ENCODE measurements at places on chromosomes 11 and 22.

GRCh38 chr22:36395915-36396314 lies 8.1 kb upstream of the MYH9 start:
- no peak for DNase-seq

GRCh38 chr11:86476109-86476861 lies 101.6 kb downstream of the CCDC81 start:
- no peak for DNase-seq

DNA sequence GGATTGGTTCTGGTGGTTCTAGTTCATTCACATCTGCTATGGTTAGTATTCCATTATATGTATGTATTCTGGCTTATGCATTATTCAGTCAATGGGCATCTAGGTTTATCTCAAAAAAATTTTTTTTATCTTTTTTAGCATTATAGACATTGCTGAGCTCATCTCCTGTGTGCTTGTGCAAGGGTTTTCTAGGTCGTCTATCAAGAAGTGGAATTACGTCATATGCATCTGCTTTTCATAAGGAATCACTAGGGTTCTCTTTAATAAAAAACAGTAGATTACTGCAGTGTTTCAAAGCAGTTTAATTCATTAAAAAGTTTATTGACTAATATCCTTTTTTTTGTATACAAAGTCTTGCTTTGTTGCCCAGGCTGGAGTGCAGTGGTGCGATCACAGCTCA lies 21.3 kb downstream of the TBC1D22A start:
- no peak for DNase-seq

DNA sequence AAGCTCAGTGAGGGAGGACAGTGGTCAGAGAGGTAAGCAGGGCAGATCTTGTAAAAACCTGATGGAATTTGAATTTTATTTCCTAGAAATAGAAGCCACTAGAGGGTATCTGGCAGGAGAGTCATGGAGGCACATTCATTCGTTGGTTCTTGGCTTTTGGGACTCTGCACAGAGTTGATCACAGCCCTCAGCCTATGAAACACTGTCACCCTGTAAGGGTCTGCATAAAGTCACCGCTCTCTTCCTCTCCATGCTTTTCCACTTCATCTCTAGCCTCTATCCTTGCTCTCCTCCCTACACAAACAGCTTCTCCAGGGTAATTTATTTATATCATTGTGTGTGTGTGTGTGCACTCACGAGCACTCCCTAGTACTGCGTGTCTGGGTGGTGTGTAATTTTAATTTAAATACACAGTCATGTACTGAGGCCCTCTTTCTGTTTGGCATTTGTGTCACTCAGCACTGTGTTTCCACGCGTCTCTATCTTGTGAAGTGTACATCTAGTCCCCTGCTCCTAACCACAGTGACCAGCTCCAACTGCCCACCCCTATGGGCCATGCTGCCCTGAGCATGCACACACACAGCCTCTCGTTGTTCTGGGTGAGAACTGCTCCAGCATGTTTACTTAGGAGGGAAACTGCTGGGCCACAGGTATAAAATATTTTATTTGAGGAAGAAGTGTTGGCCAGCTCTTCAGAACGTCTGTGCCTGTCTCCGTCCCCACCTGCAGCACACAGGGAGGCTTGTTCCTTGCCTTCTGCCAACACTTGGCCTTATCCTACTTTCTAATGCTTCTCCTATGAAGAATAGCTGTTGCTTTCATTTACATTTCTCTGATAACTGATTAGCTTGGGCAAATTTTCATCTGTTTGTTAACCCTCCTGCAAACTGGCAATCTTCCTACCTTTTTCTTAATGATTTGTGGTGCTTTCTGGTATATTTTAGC lies 4.5 kb downstream of the KCNQ1OT1 start:
- DNase-seq, result no peak

- DNase-seq, result no peak
Observed at GRCh38 chr11:45169310-45170072, 23.1 kb downstream of the PRDM11 start.

DNA sequence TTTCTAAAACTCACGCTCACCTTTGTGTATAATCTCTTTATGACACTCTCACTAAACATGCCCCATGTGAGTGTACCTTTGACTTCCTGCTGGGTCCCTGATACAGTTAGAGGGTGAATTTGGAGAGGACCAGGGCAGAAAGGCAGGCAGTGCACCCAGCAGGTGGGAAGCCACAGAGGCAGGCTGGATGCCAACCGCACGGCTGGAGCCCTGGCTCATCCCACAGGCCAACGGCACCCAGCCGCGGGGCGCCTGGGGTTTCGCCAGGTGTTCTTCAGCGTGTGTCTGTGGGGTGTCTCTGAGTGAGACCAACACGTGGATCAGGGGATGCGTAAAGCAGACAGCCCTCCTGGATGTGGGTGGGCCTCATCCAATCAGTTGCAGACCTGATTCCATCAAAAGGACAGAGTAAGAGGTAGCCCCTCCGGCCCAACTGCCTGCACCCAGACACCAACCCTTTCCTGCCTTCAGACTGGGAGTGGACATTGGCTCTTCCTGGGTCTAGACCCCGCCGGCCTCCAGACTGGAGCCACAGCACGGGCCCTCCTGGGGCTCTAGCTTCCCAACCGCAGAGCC lies 51.6 kb downstream of the DHCR7 start:
- no peak for DNase-seq

- no peak for DNase-seq
Observed at GRCh38 chr11:127226380-127226779, 225.8 kb upstream of the KIRREL3 start.

GRCh38 chr11:2428322-2428795 lies 16.0 kb downstream of the TRPM5 start:
- peak; percentile 80 for DNase-seq

DNA sequence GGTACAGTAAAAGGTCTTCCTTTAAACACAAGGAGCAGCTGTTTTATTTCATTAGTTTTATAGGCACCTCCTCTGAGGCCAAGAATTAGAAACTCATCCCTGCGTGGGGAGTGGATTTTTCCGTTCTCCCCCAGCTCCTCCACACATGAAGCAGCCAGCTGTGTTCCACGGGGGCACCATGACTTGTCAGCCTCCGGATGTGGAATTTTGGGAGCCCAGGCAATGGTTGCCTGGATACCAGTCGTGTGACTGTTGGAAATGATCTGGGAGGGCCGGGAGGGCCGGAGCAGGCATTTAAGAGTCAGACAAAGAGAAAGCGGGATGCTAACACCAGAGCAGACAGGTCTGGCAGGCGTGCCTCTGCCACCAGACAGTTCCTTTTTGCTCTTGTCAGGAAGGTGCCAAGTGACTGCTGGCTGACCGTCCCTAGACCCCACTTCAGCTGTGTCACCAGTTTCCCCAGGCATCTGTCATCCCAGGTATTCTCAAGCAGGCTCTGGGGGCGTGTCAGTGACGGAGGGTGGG lies 15.9 kb upstream of the CDC42EP2 start:
- DNase-seq, result no peak

DNA sequence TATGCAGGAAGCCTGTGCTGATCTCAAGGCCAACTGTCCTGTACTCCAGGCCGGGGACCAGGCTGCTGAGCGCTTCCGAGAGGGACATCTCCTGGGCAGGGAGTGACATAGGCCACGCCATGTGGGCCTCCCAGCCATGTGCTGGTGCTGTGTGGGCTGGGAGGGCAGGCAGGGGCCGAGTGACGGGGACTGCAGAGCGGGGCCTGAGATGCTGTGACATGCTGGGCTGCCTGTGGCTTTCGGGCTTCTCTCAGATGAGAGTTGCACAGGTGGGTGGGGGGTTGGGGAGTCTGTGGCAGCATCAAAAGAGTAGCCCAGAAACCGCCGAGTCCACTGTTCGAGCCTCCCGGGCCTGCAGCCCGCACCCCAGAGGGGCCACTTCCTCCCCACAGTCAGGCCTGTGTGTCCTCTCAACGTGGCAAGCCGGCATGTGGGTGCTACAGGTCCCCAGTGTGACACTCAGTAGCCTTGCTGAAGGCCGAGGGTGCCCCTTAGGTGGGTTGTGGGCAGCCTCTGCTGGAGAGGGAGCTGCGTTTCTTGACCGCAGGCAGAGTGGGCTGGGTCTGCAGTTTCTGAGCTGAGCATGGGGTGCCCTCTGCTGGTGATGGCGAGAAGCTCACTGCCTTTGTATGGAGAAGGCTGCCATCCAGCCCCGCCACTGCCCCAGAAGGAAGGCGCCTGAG lies 101.2 kb downstream of the BCR start:
- DNase-seq, result peak; percentile 60

- no peak for DNase-seq
Observed at GRCh38 chr11:2672553-2673249, 27.1 kb downstream of the KCNQ1OT1 start.

GRCh38 chr11:60960405-60960804 lies 8.4 kb upstream of the SLC15A3 start:
- no peak for DNase-seq

GRCh38 chr11:79488286-79488685 lies 47.5 kb upstream of the TENM4 start:
- no peak for DNase-seq

GRCh38 chr11:96013461-96014213 lies 89.7 kb upstream of the MTMR2 start:
- no peak for DNase-seq

DNA sequence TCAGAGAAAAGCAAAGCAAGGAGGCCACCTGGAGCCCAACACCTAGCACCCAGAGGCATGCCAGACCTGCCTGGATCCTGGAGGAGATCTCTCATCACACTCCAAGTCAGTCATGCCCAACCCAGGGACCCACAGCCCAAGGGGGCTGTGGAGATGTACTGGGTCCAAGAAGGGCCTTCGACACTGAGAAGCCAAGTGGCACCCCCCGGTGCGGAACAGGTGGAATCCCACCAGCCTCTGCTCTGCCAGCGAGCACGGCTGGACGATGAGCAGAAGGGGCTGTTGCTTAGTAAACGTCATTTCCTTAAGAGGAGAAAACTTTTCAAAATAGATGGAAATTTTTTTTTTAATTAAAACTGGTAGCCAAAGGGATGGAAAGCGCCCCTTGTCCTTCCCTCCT lies 171.9 kb upstream of the GRK3 start:
- DNase-seq, result no peak

- no peak for DNase-seq
Observed at GRCh38 chr11:28835317-28835716, 727.1 kb downstream of the METTL15 start.

DNA sequence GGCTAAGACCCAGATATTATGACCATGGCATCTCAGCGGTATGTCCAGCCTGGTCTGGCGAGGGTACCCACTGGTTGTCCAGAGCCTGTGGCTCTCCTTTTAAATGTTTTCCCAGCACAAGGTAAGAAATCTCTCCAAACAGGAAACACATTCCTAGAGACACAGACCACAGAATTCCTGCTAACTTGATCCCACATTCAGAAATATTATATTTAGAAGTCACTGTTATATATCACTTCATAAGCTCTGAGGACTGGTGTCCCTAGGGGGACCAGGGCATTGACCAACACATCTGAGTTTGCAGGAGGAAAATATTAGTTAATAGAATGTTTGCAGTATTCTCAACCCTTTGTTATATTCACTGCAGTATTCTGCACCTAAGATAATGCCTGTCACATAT lies 23.1 kb downstream of the TMPRSS13 start:
- DNase-seq, result no peak

GRCh38 chr11:11946180-11946579 lies 62.2 kb downstream of the DKK3 start:
- no peak for DNase-seq

GRCh38 chr22:24975813-24976341 lies 23.4 kb downstream of the KIAA1671 start:
- no peak for DNase-seq

- DNase-seq, result no peak
Observed at GRCh38 chr11:76512851-76513653, 68.2 kb downstream of the EMSY start.

- DNase-seq, result no peak
Observed at GRCh38 chr11:128593281-128593680, 5.9 kb upstream of the ETS1 start.
